NCI-H1436 treated with DMSO at 0.1 percent for 48 hours (cell line): ENCODE measurements at places on chromosomes 6 and 20.

DNA sequence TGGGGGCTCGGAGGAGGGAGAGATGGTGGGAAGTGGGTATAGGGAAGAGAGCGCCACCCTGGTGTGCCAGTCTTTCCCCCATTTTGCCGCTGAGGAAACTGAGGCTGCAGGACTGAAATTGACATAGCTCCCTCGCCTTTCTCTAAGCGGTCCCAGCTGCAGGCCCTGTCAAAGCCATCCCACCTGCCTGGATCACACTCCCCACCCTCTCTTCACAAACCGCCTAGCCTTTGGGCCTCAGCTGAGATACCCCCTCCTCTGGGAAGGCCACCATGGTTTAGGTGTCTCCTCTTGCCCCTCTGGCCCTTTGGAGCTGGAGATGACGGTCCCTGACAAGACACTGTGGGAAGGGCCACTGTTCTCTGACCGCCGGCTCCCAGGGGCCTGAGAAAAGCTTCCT is 16.9 kb downstream of the SRC start:
- no peak for DNase-seq

DNA sequence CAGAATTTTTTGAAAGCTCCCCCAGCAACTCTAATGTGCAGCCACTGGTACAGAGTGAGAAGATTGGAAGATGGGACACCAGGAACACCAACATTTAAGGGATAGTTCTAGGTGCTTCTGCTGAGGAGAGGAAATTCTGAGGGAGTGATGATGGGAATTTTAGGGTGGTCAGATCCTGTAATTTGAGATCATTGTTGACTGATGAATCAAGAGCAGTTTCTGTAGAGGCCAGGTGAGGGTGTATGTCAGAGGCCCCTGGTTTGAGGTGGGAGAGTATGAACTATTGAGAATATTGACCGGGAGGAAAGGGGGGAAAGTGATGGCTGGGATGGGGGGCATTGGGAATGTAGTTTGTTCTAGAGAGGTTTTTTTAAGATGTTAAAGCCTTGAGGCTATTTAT is 47.2 kb downstream of the PTPRA start:
- DNase-seq, result no peak

GRCh38 chr6:149990661-149991471 is 27.1 kb downstream of the ULBP1 start:
- DNase-seq, result no peak

GRCh38 chr6:73943930-73944652 is 248.1 kb downstream of the CD109 start:
- DNase-seq, result no peak

DNA sequence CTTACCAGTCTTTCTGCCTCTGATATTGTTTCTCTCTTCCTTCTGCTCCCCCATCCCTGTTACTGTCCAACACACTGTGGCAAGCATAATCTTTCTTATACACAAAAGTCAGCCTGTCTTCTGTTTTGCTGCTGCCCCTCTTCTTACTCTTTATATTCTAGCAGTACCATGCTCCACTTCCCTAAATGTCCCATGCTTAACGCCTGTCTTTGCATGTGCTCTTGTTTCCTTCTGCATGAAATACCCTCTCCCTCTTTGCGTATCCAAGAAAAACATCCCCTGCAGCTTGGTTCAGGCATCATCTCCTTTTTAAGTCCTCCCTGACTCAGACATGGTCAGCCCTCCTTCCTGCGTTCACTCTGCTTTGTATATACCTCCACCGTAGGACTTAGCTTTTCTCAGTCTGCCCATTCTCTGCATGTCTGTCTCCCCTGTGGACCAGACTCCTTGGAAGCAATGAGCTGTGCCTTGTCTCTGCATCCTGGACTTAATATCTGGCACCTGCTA is 103.9 kb downstream of the CTNNBL1 start:
- DNase-seq, result no peak

- DNase-seq, result peak; percentile 79
These were observed 27.9 kb downstream of the GHRH start for GRCh38 chr20:37233548-37234253.
